ENCODE measurements at places on chromosomes 16 and 17.

- DNase-seq, result peak; percentile 80
Observed at GRCh38 chr16:10950393-10950792, 6.0 kb downstream of the CLEC16A start.

- DNase-seq, result no peak
Observed at GRCh38 chr17:9902120-9902519, 3.0 kb downstream of the RCVRN start.

DNA sequence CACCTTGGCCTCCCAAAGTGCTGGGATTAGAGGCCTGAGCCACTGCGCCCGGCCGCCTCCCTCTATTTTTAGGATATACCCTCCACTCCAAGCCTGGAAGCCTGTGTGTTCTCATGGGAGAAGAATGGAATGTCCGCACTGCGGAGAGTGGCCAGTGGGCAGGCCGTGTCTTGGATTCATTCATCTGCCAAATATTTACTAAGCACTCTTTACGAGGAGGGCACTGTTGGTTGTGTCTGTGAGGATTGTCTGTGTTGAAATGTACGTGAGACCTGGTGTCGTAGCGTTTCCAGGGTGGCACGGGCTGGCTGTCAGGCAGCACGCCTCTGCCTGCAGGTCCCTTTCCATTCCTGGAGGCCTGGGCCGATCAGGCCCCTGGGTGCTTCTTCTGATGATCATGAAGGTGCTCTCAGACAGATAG lies 19.2 kb downstream of the PGS1 start:
- DNase-seq, result no peak

GRCh38 chr16:3161235-3162018 lies 26.6 kb upstream of the OR1F1 start:
- no peak for DNase-seq

- no peak for DNase-seq
Observed at GRCh38 chr16:88476203-88476602, 23.1 kb downstream of the ZFPM1 start.

- no peak for DNase-seq
Observed at GRCh38 chr16:56643080-56643778, 4.8 kb downstream of the MT1A start.

- no peak for DNase-seq
Observed at GRCh38 chr17:75526555-75527270, 1.2 kb downstream of the LLGL2 start.

DNA sequence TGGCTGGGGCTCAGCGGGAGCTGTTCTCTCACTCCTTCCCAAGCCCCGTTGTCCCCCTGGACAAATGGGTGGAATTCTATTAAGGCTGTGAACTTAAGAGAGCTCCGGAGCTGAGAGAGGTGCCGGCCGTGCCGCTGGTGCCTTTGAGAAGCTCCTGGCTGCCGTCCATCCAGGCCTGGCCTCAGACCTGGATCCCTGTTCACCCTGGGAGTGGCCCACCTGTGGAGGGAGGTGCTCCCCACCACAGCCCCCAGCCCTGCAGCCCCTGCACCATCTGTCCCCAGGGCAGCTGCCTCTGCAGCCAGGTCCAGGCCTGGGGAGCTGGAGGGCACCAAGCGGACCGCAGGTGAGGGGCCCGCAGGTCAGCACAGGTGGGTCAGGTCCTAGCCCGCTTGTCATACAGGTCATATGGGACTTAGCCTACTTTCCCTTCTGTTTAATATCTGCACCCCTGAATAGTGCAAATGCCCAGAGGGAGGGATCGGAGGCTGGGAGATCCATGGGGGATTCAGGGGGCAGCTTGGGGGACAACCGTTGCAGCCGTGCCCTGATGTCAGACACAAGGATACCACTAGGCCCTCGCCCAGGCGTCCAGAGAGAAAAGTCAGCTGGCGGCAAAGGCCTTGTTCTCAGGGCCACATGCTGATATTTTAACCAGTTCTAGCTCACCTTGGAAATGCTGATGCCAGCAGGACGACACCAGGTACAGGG lies 15.2 kb upstream of the METRNL start:
- DNase-seq, result no peak

- DNase-seq, result no peak
Observed at GRCh38 chr17:75091855-75092327, 4.1 kb downstream of the SLC16A5 start.

GRCh38 chr16:49931916-49932315 lies 76.0 kb upstream of the ZNF423 start:
- no peak for DNase-seq

GRCh38 chr16:88785106-88785924 lies at the start of gene PIEZO1:
Gene PIEZO1 (minus strand): TSS chr16:88785220. CDS start chr16:88784964, 256 bp downstream.
- DNase-seq, result no peak
